ENCODE measurements at places on chromosomes 5 and 9.

DNA sequence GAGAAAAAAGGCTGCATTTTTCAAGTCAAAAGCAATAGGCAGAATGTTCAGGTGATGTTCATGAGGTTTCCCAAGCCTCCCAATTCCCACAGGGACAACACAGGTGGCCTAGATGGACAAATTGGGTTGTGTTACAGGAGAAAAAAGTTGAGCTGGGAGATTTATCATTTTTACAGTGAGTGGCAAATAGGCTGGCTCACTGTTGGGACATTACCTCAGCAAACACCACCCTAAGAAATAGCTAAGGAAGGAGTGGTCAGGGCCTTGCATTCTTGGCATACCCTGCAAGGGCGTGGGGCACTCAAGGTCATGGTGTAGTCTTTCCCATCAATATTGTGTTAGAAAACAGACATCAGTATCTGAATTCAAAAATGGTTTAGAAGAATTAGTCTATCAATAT, 23.3 kb upstream of the CPLANE1 start:
- peak; percentile 82 for DNase-seq

GRCh38 chr9:97773091-97773490, 76.0 kb upstream of the XPA start:
- DNase-seq: no peak

DNA sequence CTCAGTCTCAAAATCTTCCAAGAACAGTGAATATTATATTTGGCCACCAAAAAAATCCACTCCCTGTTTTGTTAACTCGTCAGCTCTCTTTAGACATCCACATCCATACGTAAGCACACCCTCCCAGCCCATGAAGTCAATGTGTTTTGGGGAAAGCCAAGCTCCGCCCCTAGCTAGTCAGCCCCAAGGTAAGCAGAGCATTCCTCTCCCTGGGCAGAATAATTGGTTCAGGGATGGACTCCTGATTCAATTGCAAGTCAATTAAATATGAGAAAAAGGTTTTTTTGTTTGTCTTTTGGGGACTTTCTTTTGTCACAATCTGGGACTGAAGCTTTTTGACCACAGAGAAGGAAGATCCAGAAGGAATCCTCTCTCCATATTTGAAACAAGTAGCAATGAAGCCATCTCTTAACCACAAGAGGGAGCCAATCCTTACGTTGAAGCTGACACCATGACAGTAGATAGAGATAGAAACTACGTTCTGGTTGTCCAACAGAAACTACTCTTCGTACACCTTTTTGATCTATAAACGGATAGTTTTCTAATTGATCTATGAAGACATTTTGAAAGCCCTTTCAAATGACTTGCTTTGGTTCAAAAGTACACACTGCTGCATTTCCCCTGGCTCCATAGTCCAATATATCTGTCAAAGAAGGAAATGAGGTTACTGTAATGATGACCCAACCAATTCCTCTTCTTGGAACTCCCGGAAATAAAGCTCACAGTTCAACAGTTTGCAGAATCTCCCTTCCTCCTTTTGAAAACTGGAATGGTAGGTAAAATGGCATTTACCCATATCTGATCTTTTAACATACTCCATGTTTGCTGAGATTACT, 166.4 kb downstream of the TLE1 start:
- DNase-seq: peak; percentile 26

GRCh38 chr9:137385061-137385655, 37.8 kb downstream of the EXD3 start:
- DNase-seq: no peak

GRCh38 chr5:96896276-96896675, 20.0 kb downstream of the ERAP2 start:
- DNase-seq: no peak

DNA sequence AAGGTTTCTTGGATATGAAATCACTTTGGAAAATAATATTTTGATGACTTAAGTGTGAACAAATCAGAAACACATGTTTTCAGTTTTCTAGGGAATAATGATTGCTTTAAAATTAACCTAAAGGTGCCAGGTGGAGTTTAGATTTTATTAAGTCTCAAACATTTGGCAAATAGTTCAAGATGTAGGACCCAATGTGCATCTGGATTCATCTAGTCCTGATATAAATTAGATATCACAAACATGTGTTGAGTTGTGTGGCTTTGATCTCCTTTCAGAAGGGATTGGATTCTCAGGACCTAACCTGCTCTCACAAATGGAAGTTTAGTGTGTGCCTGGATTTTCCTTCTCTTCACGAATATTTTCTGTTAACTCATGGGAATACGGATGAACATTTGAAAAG, 291.4 kb upstream of the ISL1 start:
- no peak for DNase-seq

- DNase-seq: no peak
These were observed 453.5 kb downstream of the MTRR start for GRCh38 chr5:8322484-8322883.

DNA sequence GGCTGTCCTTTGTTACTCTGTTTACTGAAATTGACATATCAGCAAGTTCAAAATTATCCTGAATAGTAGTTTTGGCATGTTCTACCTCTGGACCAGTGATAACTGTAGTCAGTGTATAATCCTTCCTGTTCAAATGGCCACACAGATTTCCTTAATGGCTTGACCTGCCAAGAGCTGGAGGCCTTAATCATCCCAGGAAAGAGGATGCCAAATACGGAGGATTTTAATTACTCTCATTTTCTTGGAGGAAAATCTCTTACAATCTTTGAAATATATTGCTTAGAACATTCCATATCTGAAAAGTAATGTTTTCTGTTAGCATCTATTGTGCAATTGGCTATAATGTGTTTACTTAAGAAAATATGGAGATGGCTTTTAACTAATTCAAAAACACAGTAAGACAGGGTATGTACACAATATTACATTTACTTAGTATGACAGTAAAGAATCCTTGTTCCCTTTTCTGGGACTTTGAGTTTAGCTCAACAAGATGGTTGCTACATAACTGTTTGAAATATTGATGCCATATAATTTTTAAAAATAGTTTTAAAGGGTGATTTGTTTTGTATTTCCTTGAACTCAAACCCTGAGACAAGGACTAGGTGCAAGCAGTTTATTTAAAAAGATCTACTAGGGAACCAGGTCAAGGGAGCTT, 68.9 kb upstream of the SELENOP start:
- DNase-seq: no peak

- DNase-seq: no peak
These were observed 72.0 kb downstream of the ALDH1A1 start for GRCh38 chr9:72880821-72881220.

- DNase-seq: no peak
These were observed 1.1 kb upstream of the SMC2 start for GRCh38 chr9:104092875-104093600.

- no peak for DNase-seq
These were observed 513.9 kb downstream of the TLE4 start for GRCh38 chr9:80085668-80086067.

- DNase-seq: peak; percentile 84
These were observed 87.6 kb downstream of the ADAMTS6 start for GRCh38 chr5:65394087-65394486.

DNA sequence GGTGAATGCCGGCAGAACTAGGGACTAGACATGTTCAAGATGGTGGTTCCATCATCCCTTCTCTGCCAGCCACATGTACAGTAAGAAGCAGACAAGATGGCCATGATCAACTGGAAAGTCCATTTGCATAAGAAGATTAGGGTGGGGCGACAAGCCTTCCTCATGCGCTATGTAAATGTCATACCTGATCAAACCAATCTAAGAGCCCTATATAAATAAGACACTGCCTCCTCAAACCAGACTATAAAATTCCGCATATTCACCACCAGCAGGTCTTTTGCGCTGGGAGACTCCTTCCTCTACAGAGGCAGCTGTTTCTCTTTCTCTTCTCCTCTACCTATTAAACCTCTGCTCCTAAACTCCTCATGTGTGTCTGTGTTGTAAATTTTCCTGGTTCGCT, 53.8 kb downstream of the TIMD4 start:
- no peak for DNase-seq

GRCh38 chr9:130984521-130984920, 24.5 kb upstream of the LAMC3 start:
- DNase-seq: no peak

DNA sequence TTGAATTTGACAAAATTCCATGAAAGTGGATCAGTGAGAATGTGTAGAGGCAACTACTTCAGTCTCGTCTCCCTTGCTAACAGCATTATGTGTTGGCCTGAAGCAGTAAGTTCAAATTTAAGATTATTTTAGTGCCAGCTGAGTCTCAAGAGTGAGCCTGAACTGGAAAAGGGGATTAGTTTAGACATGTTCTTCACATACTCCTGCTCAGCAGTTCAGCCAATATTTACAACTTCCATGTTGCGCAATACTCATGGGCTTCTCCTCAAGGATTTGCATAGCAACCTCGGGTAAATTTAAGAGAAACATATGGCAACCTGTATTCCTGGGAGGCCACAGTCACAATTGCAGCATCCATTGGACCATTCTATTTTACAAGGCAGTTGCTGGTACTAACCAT, 553.8 kb downstream of the PTPRD start:
- no peak for DNase-seq
